ENCODE measurements at places on chromosomes 13 and 19. TPM values are rescaled to one million over a fixed set of nuclear protein-coding genes. Genes with fewer than 3 reads are reported as not detected.
A peak's percentile ranks its signal among the peaks of the same experiment; 100 is the strongest.

The ZNF850 gene
- total RNA-seq: 47.2 TPM

GRCh38 chr19:38743394-38744297, 628 bp downstream of the CAPN12 start:
- no peak for DNase-seq
- H3K4me1 ChIP-seq: no peaks in the 10 kb centered on the region
- H3K27ac ChIP-seq: no peak overlapping the region
- no peak overlapping the region for H3K4me3 ChIP-seq
- H3K27me3 ChIP-seq: peaks cover 11% of the 10 kb centered on the region

The SYT3 gene
- 20.1 TPM for total RNA-seq

The LYPD4 gene
- total RNA-seq: not detected

The KIR3DL1 gene
- not detected for total RNA-seq

DNA sequence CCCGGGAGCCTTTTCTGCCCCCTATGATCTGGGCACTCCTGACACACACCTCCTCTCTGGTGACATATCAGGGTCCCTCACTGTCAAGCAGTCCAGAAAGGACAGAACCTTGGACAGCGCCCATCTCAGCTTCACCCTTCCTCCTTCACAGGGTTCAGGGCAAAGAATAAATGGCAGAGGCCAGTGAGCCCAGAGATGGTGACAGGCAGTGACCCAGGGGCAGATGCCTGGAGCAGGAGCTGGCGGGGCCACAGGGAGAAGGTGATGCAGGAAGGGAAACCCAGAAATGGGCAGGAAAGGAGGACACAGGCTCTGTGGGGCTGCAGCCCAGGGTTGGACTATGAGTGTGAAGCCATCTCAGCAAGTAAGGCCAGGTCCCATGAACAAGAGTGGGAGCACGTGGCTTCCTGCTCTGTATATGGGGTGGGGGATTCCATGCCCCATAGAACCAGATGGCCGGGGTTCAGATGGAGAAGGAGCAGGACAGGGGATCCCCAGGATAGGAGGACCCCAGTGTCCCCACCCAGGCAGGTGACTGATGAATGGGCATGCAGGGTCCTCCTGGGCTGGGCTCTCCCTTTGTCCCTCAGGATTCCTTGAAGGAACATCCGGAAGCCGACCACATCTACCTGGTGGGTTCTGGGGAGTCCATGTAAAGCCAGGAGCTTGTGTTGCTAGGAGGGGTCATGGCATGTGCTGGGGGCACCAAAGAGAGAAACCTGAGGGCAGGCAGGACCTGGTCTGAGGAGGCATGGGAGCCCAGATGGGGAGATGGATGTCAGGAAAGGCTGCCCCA, 8.5 kb upstream of the CEACAM7 start:
- H3K4me1 ChIP-seq: no peaks in the 10 kb centered on the region
- peaks cover 22% of the 10 kb centered on the region for H3K27me3 ChIP-seq
- no peak overlapping the region for H3K27ac ChIP-seq
- no peaks in the 10 kb centered on the region for H3K36me3 ChIP-seq

- H3K36me3 ChIP-seq: no peaks in the 10 kb centered on the region
- DNase-seq: no peak
- no peaks in the 10 kb centered on the region for H3K27me3 ChIP-seq
These were observed 362.3 kb downstream of the COG6 start for GRCh38 chr13:40017662-40018262.

DNA sequence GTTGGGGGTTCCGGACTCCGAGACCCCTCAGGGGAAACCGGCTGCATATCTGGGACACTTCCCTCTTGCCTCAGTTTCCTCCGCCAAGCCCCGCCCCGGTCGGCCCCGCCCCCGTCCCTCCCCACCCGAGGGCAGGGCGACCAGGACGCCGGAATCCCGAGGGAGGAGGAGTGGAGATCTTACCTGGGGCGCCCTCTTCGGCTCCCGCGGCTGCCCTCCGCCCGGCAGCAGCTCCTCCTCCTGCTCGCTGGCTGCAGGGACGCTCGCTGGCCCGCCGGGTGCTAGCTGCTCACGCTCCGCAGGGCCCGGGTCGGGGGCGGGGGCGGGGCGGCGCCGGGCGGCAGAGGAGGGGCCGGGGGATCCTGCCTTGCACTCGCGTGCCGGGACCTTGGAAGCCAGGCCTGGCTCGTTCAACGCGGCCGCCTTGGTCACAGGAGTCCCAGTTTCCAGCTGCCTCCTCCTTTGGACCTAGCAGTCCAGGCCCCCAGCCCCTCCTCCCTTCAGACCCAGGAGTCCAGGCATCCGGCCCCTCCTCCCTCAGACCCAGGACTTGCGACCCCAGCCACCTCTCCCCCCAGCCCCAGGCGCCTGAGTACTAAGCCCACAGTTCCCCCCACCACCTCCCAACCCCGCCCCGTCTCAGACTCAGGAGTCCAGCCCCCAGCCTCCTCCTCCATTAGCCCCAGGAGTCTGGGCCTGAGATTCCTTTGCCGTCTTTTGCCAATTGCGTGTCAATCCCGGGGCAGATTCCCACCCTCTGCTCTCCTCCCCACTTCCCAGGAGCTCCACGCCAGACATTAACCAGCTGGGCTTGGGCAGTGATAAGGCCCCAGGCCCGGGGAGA, at the start of gene NTF4:
TSS of gene NTF4 (minus strand) at position 51 of the 844 bp plus-strand sequence. CDS start 2,821 bp downstream, outside the sequence.
- H3K36me3 ChIP-seq: no peaks in the 10 kb centered on the region
- H3K4me3 ChIP-seq: peak within 1 kb of the TSS; percentile 66
- H3K27ac ChIP-seq: no peak within 1 kb of the TSS
- DNase-seq: peak; percentile 78

DNA sequence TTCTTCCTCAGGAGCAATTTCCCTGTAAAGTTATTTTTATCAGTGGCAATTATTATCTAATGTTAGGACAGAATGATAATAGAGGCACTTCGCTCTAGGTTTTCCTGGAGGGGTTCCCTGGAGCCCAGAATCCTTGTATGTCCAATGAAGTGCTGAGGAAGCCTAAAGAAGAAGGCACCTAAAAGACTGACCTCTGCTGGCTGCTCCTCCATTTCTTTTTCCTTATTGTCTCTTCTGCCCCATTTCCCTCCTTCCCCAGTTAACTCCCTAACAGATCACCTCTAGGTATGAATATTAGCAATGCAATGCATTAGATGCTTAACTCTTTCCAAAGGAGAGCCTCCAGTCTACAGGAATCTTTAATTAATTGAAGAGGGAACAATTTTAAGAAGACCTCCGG, 985.4 kb downstream of the DIAPH3 start:
- no peak overlapping the region for H3K27ac ChIP-seq
- H3K27me3 ChIP-seq: no peaks in the 10 kb centered on the region
- H3K36me3 ChIP-seq: no peaks in the 10 kb centered on the region
- H3K4me1 ChIP-seq: peaks cover 12% of the 10 kb centered on the region
- DNase-seq: no peak

The SMG9 gene
- 25.7 TPM for total RNA-seq

The SLC25A23 gene
- total RNA-seq: 69.1 TPM

The ARRDC5 gene
- total RNA-seq: not detected

- peaks cover 14% of the 10 kb centered on the region for H3K36me3 ChIP-seq
- H3K4me3 ChIP-seq: peak overlapping the region; percentile 51
- DNase-seq: peak; percentile 68
- peak overlapping the region; percentile 97 for H3K27ac ChIP-seq
- no peaks in the 10 kb centered on the region for H3K27me3 ChIP-seq
- H3K4me1 ChIP-seq: peaks cover 84% of the 10 kb centered on the region
These were observed 275.6 kb downstream of the DCLK1 start for GRCh38 chr13:35855531-35856019.

DNA sequence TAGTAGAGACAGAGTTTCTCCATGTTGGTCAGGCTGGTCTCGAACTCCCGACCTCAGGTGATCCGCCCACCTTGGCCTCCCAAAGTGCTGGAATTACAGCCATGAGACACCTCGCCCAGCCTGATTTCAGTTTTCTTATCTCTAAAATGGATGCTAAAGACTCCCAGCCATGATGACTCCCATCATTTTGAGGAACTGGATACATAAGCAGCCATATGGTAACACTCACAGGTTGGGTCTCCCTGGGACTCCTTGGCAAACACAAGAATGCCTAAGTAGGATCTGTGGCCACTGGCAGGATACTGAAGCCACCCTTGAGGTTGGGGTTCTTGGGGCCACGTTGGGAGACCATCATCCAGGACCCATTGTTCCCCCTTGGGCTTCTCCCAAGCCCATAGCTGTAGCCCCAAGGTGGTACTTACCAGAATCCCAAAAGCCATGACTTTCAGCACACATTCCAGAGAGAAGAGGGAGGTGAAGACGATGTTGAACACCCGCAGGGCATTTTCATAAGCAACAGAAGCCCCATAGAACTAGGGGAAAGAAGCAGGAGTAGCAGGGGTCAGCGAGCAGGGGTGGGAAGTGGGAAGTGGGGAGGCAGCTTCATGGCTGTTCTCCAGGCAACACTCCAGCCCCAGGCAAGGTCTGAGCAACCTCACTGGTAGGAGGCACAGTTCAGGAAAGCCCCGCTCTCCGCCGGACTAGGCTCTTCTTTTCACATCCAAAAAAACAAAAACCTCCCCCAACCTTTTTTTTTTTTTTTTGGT, 102.5 kb downstream of the IER2 start:
- peaks cover 28% of the 10 kb centered on the region for H3K36me3 ChIP-seq
- no peak for DNase-seq

The RGL3 gene
- 86.0 TPM for total RNA-seq

- peaks cover 51% of the 10 kb centered on the region for H3K4me1 ChIP-seq
- no peaks in the 10 kb centered on the region for H3K27me3 ChIP-seq
- DNase-seq: no peak
- peak overlapping the region; percentile 41 for H3K27ac ChIP-seq
- peaks cover 19% of the 10 kb centered on the region for H3K36me3 ChIP-seq
These were observed 5.0 kb downstream of the ELAVL1 start for GRCh38 chr19:8000298-8001038.

The ADGRE2 gene
- total RNA-seq: 3.2 TPM

DNA sequence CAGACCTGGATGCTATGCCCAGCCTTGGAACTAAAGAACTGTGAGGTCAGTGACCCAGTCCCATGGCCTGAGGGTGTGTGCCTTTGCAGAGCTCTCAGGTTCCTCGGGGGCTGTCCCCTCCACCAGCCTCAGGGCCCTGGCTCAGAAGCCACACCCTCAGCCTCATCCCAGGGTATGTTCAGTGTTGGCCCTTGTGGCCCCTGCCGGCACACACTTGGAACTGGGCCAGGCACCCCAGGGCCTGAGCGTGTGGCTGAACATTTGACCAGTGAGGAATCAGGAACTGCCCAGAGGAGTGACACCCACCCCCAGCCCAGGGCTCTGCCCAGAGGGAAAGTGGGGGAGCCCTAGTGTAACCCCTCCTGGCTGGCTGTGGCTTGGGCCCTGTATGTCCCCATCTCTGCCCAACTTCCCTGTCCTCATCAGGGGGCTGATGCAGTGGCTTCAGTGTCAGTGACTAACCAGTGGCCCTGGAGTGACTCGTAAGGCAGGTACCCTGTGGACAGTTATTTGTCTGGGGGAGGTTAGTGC, 10.0 kb downstream of the NKPD1 start:
- H3K4me1 ChIP-seq: peaks cover 11% of the 10 kb centered on the region
- no peak for DNase-seq
- peaks cover 48% of the 10 kb centered on the region for H3K27me3 ChIP-seq
- H3K27ac ChIP-seq: no peak overlapping the region

Measured in WTC11 (cell line).